ENCODE measurements at places on chromosomes 16 and 17. TPM values are rescaled to one million over a fixed set of nuclear protein-coding genes. Genes with fewer than 3 reads are reported as not detected.

DNA sequence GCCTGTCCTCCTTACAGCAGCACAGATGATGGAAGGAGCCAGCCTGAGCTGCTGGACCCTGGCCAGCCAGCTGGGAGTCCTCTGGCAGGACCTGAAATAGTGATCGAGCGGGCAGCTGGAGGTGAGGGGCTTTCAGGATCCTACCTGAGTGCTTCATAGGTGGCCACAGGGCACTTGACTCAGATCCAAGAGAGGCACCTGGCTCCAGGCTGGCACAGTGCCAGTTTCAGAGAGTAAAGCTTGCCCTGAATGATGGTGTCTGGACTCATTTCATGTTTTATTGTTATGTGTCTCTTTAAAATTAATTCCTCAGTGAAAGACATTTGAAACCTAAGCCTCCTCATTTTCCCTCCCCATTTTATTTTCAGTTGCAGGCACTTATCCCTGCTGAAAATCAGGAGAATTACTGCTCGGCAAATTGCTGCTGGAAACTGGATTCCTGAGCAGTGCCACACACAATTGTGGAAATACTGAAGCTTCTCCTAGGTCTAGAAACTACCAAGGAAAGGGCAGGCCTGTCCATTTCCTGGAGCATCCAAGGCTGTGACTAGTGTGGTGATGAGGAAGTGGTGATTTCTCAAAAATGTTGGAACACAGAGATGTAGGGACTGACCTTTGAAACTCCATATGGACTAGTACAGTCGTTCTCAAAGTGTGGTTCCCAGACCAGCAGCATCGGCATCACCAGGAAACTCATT, 16.1 kb upstream of the ADAMTS18 start:
- DNase-seq: no peak
- H3K4me3 ChIP-seq: no peak overlapping the region
- H3K4me1 ChIP-seq: no peaks in the 10 kb centered on the region
- H3K27me3 ChIP-seq: no peaks in the 10 kb centered on the region
- no peak overlapping the region for H3K27ac ChIP-seq
- no peaks in the 10 kb centered on the region for H3K36me3 ChIP-seq

GRCh38 chr17:66995944-66996343, 31.4 kb downstream of the CACNG4 start:
- no peak overlapping the region for H3K4me3 ChIP-seq
- no peaks in the 10 kb centered on the region for H3K36me3 ChIP-seq
- no peak overlapping the region for H3K27ac ChIP-seq
- no peak for DNase-seq
- H3K4me1 ChIP-seq: no peaks in the 10 kb centered on the region

- H3K27me3 ChIP-seq: no peaks in the 10 kb centered on the region
- H3K36me3 ChIP-seq: peaks cover 6% of the 10 kb centered on the region
- H3K27ac ChIP-seq: no peak overlapping the region
- no peak for DNase-seq
- peaks cover 49% of the 10 kb centered on the region for H3K4me1 ChIP-seq
- H3K4me3 ChIP-seq: no peak overlapping the region
Measured at GRCh38 chr17:81049372-81049911, 14.5 kb downstream of the BAIAP2 start.

GRCh38 chr17:9266031-9266680, 244.8 kb downstream of the NTN1 start:
- no peaks in the 10 kb centered on the region for H3K36me3 ChIP-seq
- H3K4me1 ChIP-seq: no peaks in the 10 kb centered on the region
- H3K27ac ChIP-seq: no peak overlapping the region
- H3K27me3 ChIP-seq: no peaks in the 10 kb centered on the region
- no peak for DNase-seq

GRCh38 chr16:85991425-85991824, 92.5 kb downstream of the IRF8 start:
- H3K27me3 ChIP-seq: peaks cover 49% of the 10 kb centered on the region
- H3K4me3 ChIP-seq: no peak overlapping the region
- peaks cover 8% of the 10 kb centered on the region for H3K4me1 ChIP-seq
- H3K27ac ChIP-seq: no peak overlapping the region
- no peaks in the 10 kb centered on the region for H3K36me3 ChIP-seq

Gene PGS1
- 25.9 TPM for total RNA-seq

Gene AANAT
- total RNA-seq: not detected

GRCh38 chr16:79163691-79164387, 436.7 kb downstream of the MAF start:
- H3K4me1 ChIP-seq: peaks cover 5% of the 10 kb centered on the region
- no peaks in the 10 kb centered on the region for H3K36me3 ChIP-seq
- no peak overlapping the region for H3K4me3 ChIP-seq
- H3K27me3 ChIP-seq: no peaks in the 10 kb centered on the region
- no peak for DNase-seq

Gene ABCC6
- total RNA-seq: 105 TPM

Gene SULT1A1
- total RNA-seq: 174 TPM

DNA sequence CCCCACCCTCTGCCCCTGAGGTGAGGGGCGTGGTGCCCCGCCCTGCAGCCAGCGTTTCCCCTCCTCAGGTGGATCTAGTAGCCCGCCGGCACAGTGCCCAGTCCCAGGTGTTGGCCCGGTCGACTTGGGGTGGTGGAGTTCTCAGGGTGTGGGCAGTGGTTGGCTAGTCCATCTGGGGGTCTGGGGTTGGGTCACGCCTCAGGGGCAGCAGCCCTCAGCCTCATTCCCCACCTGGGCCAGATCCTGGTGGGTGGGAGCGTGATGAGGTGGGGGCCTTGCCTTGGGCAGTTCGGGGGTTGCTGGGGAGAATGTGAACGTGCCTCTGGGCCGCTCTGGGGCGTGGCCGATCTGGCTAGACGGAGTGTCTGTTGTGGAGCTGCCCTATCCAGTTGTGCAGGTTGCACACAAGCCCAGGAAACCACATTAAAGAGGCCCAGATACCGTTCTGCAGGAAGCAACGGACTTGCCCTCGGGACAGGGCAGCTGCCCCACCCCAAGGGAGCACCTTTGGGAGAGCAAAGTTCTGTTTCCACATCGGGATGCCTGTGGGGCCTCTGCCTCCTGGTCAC, 32.0 kb downstream of the GSE1 start:
- H3K36me3 ChIP-seq: peaks cover 60% of the 10 kb centered on the region
- H3K4me1 ChIP-seq: peaks cover 31% of the 10 kb centered on the region
- no peaks in the 10 kb centered on the region for H3K27me3 ChIP-seq
- no peak overlapping the region for H3K27ac ChIP-seq
- DNase-seq: peak; percentile 40
